ENCODE measurements at places on chromosomes 5 and 9.

GRCh38 chr9:15272377-15272928, 34.6 kb downstream of the TTC39B start:
- no peak for DNase-seq

- DNase-seq, result no peak
Observed at GRCh38 chr9:88011005-88011766, 36.9 kb upstream of the CDK20 start.

GRCh38 chr9:88218726-88219125, 80.5 kb upstream of the SPATA31C2 start:
- no peak for DNase-seq

DNA sequence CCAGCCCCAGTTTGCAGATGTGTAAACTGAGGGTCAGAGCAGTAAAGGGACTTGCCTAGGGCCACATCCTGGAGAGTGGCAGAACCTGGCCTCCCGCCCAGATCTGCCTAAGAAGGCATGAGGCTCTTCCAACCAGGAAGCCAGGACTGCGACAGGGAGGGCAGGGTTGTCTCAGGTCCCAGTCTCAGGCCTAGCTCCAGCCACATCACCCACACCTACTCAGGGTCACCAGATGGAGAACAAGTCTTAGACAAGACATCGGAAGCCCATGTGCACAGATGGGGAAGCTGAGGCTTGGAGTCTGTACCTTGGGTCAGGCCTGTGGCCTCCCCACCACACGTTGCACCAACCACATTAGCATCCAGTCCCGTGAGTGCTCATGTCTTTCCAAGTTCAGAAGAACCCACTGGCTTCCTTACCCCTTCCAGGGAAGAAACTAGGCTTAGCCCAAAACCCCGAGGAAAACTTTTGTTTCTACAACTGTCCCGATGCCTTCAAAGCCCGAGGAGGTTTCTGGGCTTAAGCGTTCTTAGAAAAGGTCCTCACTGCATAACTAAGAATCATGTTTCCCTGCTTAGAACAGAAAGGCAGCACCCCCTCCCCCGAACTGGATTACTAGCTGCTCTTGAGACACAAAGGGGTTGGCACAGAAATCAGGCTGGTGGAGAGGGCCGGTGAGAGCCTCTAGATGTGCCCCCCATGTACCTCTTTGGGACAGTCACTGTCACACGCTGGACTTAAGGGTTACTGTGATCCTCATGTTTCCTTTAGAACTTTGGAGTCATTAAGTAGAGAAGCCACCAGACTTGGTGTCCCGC, 2.2 kb downstream of the FAM78A start:
- DNase-seq, result no peak

DNA sequence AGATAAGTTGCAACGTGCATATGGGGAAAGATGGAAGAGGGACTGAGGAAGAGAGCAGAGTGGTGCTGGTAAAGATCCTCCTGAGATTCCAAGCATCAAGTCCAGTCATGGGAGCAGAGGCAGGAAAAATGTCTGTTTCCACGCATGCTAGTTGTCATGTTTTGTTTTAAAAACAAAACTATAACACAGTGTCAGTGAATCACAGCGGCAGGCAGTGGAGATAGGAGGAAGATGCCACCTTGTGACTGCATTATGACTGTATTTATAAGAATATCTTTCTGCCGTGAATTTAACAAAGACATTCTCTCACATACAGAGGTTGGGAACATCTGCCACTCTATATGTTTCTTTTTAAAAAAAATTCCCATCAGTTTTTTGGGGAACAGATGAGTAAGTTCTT, 3.7 kb upstream of the SVEP1 start:
- DNase-seq, result no peak

GRCh38 chr5:177494346-177495195, 2.8 kb downstream of the PDLIM7 start:
- no peak for DNase-seq

DNA sequence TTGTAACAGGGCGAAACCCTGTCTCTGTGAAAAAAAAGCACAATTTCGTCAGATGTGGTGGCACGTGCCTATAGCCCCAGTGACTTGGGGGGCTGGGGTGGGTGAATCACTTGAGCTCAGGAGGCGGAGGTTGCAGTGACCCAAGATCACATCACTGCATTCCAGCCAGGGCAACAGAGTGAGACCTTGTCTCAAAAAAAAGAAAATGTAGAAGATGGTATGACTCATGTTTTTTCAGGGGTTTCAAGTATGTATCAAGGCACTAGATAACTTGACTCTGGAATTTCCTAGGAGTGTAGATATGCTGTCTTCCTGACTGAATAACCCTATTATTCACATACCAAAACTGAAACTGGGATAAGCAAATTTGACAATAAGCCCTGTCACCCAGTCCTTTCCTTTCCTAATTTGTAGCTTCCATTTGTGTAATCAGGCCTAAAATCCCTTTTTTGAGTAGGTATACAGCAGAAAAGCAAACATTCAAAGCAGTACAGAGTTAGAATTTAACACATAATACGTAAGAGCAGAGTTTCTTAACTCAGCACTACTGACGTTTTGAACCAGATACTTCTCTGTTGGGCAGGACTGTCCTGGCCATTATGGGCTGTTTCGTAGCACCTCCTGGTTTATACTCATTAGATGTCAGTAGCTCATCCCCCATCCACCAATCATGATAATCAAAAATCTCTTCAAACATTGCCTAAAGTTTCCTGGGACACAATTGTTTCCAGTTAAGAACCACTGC, 17.3 kb upstream of the ANKRD18B start:
- peak; percentile 18 for DNase-seq

DNA sequence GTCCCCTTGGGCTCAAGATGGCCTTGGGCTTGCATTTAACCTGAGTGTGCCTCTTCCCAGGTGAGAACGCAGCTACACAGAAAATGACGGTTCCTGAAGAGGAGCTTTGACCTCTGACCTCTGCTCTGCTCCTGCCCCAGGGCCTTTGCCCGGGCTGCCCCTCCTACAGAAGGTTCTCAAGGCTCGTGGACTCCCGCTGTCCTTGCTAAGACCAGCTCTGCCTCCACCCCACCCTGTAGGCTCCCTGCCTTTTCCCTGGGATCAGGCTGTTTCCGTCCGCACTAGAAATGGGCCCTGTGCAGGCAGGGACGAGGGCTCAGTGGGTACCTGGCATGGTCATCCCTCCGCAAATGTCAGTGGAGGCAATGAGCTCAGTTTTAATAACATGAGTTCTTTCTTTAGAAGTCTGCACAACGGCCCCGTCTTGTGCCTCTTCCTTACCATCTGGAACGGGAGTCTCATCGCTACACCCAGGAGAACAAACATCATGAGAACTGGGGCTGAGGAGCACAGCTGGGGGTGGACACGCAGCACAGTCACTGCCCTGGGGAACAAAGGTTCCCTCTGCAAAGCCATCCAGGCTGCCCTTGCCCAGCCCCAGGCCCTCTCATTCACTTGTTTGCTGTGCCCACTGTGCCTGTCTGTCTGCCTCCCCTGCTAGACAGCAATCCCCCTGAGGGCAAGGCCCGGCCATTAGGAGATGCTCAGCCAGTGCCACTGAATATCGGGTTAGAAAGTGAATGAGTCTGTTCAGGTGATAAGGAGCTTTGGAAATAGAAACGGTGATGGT, 26.7 kb upstream of the LPCAT1 start:
- DNase-seq, result no peak

GRCh38 chr9:93116072-93116961, 17.7 kb downstream of the NINJ1 start:
- no peak for DNase-seq

DNA sequence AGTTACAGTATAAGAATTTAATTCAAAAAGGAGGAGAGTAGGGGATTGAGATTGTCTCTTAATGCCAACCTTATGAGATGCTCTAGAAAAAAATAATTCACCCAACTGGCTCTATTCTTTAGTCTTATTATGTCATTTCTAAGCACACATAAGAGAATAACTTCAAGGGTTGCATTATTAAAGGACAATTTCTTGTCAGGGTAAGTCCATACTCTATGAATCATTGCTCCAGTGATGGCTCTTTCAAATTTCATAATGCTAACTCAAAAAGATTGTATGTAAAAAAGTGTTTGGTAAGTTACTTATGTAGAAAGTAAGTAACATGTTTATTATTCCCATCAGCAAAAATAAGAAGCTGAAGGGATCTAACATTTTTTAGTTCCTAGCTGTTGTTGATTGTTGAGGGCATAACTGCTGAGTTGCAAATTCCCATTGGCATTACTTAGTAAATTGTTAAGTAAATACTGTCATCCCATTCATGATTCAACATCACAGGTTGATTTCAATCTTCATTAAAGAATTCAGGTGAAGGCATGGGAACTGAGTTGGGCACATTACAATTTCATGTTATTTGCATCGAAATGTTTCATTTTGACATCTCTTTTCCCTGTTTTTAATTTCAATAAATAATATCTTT, 28.6 kb downstream of the ALDH1A1 start:
- DNase-seq, result no peak

- DNase-seq, result peak; percentile 72
Observed at GRCh38 chr5:137660349-137660817, 75.5 kb downstream of the KLHL3 start.

DNA sequence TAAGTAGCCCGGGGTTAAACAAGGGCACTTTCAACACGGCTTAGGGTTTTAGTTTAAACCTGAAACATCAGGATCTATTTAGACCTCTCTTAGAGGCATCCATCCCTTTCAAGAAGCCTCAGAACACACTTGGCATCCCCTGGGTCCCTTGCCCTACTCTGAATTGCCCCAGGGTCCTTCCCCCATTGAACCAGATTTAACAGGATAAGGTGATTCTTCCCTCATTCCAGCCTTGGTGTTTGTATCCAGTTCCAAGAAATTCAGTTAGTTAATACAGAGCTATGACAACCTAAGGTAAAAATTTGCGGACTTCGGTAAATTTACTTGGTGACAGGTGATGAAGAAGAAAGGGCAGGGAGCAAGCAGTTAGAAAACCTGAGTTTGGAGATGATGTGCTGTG, 35.8 kb upstream of the GLIS3 start:
- DNase-seq, result no peak

DNA sequence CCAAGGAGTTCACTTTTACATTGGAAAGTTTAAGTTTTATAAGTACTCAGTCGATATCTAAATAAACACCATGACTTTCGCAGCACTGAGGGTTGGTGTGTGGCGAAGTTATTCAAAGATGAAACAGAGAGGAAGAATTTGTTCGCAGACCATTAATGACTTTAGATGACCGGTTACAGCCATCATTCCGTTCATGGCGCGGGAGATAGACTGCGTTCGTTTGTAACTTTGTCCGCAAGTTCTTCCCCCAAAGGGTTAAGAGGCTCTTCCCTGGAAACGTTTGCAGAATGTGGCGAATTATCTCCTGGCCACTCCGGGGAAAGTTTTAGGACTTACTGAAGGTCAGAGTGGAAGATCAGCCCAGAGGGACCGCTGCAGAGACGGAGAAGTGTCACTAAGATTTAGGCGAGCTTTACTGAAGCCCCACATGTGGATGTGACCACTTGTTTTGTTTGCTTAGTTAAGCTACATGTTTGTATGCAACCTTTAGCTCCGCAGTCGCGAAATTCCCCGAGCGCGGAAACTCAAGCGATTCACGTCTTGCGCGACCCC, 2.2 kb upstream of the FOXD1 start:
- no peak for DNase-seq

DNA sequence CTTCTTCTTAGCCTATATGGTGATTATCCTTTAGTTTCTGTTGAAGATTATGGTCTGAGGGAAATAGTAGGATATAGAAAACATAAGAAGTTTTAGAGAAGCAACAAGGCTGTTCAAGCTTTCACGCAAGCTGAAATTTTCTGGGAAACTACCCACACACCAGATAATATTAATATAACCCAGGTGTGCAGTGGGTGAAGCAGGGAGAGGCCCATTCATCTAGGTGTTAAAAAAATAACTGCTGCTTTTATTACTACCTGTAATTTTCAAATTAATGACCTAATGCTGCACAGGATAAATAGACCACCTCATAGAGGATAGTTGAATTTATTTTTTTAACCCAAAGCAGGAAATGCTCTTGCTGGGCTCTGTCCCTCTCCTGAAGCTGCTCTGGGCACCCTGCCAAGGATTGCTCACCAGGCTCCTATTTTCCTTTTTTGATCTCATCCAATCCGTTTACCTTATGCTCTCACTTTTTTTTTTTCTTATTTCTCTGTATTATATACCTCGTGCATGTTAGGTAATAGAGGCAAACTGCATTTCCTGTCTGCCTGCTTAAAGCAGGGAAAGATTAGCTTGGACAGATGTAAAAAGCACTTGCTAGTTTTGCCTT, 124.3 kb upstream of the SLC12A2 start:
- DNase-seq, result no peak

- DNase-seq, result no peak
Observed at GRCh38 chr9:90830977-90831376, 29.4 kb downstream of the SYK start.

DNA sequence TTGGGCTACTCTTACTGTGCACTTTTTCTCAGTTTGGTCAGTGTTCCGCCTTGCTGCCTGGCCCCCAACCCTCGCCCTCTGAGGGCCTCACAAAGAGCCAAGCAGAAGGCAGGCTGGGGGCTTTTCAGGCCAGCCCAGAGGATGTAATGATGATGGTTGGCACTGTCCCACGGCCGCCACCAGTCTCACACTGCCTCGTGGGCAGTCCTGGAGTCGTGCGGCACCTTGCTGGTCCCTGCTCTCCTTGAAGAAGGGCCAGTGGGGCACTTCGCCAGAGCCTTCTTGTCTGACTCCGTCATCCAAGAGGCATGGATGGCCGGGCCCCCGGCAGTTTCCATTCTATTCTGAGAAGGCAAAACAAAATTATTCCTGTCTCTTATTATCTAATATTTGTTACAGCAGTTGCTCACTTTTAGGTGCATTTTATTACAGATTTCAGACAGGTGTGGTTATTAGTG, 21.0 kb downstream of the TENT4A start:
- no peak for DNase-seq

- DNase-seq, result no peak
Observed at GRCh38 chr9:6902423-6902822, 144.7 kb downstream of the KDM4C start.

DNA sequence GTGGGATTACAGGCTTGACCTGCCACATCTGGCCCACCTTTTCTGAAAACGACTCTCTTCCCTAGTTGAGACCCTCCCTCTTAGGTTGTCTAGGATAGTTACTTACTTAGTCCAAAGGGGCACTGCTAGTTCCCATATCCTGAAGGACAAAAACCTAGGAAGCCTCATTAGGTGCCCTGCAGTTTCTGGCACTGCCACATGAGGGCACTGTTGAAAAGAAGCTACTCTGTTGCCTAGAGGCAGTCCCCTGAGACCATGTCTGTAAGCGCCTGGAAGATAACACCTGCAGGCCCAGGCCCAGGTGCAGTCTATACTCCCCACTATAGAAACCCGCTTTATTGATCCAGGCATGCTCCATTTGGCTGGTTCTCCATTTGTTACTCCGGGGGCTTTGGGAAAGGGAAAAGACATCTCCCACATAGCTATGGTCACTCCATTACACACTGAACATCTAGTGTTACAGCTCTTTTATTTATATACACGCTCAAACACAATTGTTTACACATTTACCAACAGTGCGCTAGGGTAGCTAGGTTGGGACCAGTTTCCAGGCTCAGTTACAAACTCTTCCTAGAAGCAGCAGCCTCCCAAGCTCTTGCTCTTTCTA, 73.4 kb upstream of the PPARGC1B start:
- DNase-seq, result no peak
